Right lobe of liver (tissue), 6 donors: ENCODE measurements at places on chromosomes 16 and 17. TPM values are rescaled to one million over a fixed set of nuclear protein-coding genes. Genes with fewer than 3 reads are reported as not detected.

DNA sequence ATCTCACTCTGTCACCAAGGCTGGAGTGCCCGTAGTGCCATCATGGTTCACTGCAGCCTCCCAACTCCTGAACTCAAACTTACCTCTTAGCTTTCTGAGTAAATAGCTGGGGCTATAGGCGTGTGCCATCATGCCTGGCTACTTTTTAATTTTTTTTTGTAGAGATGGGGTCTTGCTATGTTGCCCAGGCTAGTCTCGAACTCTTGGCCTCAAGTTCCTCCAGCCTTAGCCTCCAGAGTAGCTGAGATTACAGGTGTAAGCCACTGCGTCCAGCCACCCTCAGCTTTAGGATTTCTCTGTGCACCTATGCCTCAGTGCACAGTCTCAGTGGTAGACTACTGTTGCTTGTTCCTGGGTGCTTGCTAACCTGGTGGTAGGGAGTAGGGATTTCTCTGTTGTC, 5.5 kb downstream of the SLC7A6 start:
- DNase-seq: no peak

- DNase-seq: peak; percentile 78
Observed at GRCh38 chr17:32341857-32342602, at the start of gene C17orf75. C17orf75 (minus strand) TSS chr17:32342173; CDS start chr17:32342139, 34 bp downstream.

The KREMEN2 gene
- total RNA-seq: not detected

DNA sequence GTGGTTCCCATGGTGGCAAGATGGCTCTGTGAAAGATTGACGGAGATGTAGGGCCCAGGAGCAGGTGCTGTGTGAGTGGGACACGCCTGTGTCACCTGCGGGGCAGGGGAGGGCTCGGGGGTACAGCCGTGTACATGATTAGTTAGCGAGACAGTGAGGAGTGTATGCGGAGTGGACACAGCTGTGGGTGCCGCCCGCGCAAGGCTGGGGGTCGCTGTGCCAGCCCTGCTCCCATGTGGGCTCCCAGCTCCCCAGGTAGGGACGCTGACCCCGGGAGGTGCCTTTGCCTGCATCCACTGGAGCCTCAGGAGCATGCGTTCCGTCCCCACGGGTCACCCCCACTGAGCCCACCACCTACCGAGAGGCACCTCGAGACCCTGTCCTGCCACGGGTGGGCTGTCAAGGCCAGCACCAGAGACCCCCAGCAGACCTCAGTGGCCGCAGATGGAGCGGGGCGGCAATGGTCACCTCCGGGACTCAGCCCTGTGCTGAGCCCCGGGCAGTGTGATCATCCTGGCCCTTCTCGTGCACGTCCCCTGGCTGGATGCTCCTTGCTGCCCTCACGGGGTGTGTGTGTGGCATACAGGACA, 7.4 kb downstream of the CAPN15 start:
- no peak for DNase-seq

DNA sequence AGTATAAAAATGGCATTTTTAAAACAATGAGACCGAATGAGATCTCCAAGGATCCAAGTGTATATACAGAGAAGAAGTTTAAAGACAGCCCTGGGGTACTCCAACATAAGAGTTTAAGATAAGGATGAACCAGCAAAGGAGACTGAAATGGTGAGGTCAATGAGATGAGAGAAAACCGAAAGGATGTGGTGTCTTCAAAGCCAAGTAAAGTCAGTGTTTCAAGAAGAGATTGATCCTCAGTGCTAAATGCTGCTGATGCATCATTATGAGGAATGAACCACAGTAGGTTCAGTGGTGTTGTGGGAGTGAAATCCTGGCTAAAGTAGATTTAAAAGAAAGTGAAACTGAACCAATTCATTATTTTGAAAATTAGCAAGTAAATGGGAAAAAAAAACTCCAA, 38.1 kb upstream of the NLK start:
- DNase-seq: no peak
